ENCODE measurements at places on chromosomes 4 and X. TPM values are rescaled to one million over a fixed set of nuclear protein-coding genes. Genes with fewer than 3 reads are reported as not detected.

The YTHDC1 gene
- 61.6 TPM for total RNA-seq

The TKTL1 gene
- total RNA-seq: under 0.01 TPM

The PAGE2B gene
- total RNA-seq: not detected

The GLUD2 gene
- 3.4 TPM for total RNA-seq

The ENPEP gene
- total RNA-seq: not detected

The PPBP gene
- total RNA-seq: not detected

The LANCL3 gene
- total RNA-seq: 0.93 TPM

The NMU gene
- total RNA-seq: 0.53 TPM

The FMR1NB gene
- total RNA-seq: not detected

The RAB41 gene
- total RNA-seq: not detected

The FAM184B gene
- total RNA-seq: under 0.01 TPM

The MAGEE1 gene
- 1.5 TPM for total RNA-seq

The GLRA3 gene
- not detected for total RNA-seq

The ADGRG4 gene
- total RNA-seq: under 0.01 TPM

The SMIM43 gene
- not detected for total RNA-seq

The MAGEA9B gene
- not detected for total RNA-seq

The SLC6A14 gene
- total RNA-seq: not detected

The PTTG2 gene
- total RNA-seq: not detected

The NSG1 gene
- total RNA-seq: 30.6 TPM

The EMCN gene
- 94.7 TPM for total RNA-seq

The SPATA18 gene
- total RNA-seq: 14.6 TPM

The FSTL5 gene
- 0.07 TPM for total RNA-seq

The DCLK2 gene
- total RNA-seq: 3.9 TPM

The PRRG1 gene
- total RNA-seq: 47.2 TPM

The GPC3 gene
- not detected for total RNA-seq

The EOLA2 gene
- 19.7 TPM for total RNA-seq

The CXCL11 gene
- total RNA-seq: 1.1 TPM

The RRH gene
- 0.22 TPM for total RNA-seq

The CSAG2 gene
- not detected for total RNA-seq

The HDX gene
- total RNA-seq: 12.1 TPM

The PPP3CA gene
- total RNA-seq: 76.5 TPM

The FGD1 gene
- total RNA-seq: 8.3 TPM

The C4orf50 gene
- total RNA-seq: not detected

The STPG2 gene
- 0.13 TPM for total RNA-seq
